ENCODE measurements at places on chromosomes 1 and 21.

DNA sequence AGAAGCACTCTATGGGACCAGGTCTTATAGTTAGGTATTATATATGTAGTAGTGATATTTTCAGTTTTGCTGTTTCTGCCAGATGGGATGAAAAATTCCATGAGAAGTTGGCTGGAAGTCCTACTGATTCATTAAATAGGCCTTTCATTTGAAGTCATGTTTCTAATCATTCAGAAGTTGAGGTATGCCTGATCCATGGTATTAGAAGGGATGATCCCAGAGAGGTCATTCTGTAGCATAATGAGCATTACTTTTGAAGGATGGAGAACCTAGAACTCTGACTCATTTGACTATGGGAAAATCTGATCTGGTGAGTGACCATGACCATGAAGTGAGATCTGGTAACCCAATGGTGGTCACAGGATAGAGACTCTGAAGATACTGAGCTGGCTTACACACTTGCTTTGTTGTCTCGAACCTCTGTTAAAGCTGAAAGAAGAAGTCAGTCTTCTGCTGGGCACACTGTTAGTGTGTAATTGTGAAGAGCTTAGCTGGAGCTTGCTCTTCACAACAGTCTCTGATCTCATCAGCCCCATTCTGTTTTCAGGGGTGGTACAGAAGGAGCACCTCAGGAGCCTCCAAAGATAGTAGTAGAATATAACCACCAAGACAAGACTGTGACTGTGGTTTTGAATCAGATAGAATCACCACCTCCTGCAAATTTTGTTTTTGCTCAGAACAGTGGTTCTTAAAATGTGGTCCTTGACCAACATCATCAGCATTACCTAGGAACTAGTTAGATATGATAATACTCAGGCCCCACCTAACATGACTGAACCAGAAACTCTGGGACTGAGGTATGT lies 9.0 kb downstream of the MGST3 start:
- DNase-seq, result no peak

DNA sequence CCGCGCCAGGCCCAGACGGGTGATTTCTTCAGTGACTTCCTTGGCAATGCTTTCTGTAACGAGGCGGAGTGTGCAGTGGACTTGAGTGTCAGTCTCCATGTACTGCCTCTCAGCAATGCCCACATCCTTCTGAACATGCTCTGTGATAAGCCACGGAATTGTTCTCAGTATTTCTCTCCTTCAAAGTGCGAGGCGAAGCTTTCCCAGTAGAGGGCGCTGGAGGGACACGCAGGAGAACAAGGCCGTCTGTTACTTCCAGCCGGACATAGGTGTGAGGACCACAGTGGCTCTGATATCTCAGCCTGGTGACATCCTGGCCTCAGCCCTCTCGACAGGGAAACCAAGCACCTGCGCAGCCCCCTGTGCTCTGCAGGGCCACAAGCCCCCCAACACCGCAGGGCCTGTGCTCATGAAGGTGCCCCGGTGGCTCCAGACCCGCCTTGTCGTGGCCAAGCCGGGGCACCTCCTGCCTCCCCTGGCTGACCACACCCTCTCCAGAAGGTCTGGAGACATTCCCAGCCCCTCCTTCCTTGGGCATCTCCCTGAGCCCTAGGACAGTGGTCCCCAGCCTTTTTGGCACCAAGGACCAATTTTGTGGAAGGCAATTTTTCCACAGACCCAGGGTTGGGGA lies 46.1 kb upstream of the BACE2 start:
- peak; percentile 94 for DNase-seq

DNA sequence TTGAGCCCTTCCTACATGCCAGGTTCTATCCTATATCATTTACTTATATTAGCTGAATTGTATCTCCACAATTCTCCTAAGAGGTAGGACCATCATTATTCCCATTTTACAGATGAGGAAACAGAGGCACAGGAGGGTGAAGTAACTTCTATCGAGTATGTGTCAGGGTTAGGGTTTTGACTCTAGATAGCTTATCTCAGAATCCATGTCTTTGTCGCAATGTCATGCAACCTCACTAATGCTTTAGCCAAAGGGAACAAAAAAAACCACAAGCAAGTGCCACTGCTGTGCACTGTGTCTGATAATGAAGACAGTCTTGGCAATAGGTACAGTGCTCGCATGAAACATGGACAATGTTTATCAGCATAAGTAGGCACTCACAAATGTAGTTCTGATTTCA lies 95.4 kb upstream of the CLDN14 start:
- DNase-seq, result no peak

DNA sequence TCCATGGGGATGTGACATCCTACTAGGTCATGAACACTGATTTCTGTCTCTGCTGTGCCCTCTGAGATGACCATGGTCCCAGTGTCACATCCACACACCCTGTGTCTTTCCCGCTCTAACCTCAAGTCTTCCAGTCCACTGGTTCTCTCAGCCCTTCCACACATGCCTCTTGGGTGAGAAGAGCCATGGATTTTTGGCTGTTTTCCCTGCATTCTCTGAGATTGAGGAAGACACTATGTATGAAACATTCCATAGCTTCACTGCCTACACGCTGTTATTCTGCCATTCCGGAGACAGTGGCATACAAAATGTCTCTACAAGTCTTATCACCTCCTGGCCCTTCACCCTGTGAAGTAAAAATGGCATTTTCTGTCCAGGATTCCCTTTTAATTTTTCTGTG lies 247.3 kb downstream of the BACH1 start:
- no peak for DNase-seq

GRCh38 chr1:23191199-23191598 lies 22.5 kb upstream of the LUZP1 start:
- DNase-seq, result no peak

- DNase-seq, result no peak
These were observed 32.8 kb upstream of the COX20 start for GRCh38 chr1:244802556-244803239.

DNA sequence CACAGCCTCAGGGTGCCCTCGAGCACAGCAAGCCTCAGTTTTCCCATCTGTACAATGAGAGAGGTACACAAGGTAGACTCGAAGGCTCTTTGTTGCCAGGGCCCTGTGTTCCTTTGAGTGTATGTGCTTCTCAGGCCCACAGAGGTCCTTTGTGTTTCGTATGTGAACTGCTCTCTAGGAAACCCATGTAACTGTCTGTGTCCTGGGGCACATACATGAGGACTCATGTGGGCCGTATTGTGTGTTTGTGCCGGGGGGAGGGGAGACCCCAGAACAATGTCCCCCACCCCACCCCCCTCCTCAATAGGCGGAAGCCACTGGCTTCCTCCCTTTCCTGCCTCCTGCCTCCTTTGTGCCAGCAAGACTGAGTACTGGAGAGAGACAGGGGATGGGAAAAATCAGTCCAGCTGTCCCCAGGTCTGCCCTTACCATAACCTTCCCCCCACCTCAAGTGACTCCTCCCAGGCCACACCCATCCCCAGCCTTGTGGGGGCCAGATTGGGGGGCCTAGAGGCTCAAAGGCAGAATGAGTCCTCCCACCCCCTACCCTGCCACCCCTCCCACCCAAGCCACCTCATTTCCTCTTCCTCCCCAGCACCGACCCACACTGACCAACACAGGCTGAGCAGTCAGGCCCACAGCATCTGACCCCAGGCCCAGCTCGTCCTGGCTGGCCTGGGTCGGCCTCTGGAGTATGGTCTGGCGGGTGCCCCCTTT lies at the start of gene TIE1:
TSS of gene TIE1 (plus strand) at position 605 of the 717 bp plus-strand sequence. CDS start at position 695, 90 bp downstream.
- DNase-seq, result no peak

DNA sequence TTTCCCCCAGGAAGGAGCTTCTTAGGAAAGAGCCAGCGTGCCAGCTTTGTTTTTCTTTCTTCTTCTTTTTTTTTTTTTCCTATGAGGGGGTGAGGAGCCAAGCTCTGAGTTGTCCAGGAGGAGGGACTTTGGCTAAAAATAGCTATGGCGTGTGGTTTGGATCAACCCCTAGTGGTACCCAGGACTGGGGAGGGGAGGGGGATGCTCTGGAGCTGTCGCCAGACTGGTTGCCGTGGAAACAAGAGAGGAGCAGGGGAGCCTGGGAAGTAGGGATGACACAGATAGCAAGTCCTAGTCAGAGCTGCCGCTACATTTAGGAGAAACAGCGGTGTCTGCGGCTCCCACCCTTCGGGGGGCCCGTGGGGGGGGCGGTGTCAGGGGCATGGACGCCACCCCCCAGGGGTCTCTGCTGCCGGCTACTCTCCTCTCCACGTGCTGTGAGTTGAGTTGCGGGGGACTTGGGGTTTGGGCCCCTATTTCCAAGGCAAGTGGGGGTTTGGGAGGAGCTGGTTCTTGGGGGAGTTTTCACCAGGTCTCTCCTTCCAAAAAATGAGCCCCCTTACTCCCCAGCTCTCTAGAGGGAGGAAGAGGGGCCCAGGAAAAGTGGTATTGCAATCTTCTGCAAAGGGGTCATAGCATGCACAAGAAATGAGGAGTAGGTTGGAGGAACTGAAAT lies at the start of gene KCNJ9:
TSS of gene KCNJ9 (plus strand) at position 278 of the 676 bp plus-strand sequence. CDS start 2,493 bp downstream, outside the sequence.
- peak; percentile 84 for DNase-seq

- DNase-seq, result no peak
These were observed 13.2 kb downstream of the S100A7A start for GRCh38 chr1:153429266-153430165.

DNA sequence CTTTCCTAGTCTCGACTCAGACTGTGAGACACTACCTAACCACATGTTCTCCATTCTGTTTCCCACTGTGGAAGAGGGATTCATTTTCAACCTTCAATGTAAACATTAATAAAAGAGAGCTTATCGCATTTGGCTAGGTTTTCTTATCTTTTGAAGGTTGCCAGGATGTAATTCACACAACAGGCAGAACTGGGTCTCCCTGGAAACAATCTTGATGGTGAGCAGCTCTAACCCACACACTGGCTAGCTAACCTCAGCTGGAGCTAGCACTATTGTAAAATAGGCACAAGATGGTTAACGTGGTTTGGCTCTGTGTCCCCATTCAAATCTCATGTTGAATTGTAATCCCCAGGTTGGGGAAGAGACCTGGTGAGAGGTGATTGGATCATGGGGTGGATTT lies 75.1 kb downstream of the ZSCAN20 start:
- DNase-seq, result no peak

- no peak for DNase-seq
These were observed 40.0 kb downstream of the GPSM2 start for GRCh38 chr1:108916788-108917187.

All from eye (tissue), 1 donor.